A172 (cell line): ENCODE measurements at places on chromosomes 1 and 21.

GRCh38 chr1:26283279-26283853 lies 3.5 kb downstream of the SH3BGRL3 start:
- DNase-seq = no peak

DNA sequence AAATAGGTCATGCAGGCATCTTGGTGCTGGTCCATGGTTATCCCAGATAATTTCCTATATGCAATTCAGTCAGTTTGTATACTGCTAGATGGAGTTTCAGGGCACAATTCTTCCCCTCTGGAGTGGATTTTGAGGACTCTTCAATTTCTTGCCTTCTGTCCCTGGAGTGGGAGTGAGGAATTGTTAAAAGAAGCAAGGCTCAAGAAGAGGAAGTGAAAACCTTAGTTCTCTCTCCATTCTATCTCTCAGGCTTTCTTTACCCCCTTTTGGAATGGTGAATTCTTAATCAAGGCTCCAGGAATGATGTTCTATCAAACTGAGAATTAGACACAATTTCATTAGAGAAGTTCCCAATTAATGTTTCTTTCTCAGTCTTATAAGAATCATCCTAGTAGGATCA lies 67.1 kb downstream of the RWDD3 start:
- DNase-seq = no peak

DNA sequence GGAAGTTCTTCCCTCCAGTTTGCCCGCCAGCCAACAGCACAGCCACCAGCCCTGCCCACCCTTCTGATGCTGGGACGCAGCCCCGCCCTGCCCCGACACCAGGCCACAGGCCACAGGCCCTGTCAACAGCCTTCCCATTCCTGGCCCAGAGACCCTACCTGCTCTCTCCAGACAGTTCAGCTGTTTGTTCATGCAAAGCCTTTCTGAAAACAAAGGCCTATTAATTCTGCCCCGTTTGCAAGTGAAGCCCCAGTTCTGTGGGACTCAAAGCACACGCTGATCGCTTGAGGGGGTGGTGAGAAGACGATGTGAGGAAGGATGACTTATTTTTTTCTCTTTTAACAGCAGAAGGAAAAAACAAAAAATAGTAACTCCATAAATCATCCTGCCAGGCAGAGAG lies 55.4 kb upstream of the KIF26B start:
- no peak for DNase-seq

DNA sequence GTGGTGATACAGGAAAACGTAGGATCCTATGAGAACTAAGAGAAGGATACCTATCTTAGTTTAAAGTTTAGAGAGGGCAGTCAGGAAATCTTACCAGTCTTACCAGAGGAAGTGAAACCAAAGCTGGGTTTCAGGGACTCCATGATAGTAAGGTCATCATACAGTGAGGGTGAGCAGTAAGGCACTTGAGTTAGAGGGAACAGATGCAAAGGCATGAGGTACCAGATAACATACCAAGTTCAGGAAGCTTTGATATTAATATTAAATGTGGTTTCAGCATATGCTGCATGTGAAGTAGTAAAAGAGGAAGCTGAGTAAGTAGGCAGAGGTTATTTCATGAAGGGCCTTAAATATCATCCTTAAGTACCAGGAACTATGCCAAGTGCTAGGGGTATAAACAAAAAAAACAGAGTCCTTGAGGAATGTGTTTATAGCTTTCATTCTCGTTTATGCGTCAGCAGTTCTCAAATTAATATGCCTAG lies 16.9 kb downstream of the ATG4C start:
- DNase-seq = no peak

DNA sequence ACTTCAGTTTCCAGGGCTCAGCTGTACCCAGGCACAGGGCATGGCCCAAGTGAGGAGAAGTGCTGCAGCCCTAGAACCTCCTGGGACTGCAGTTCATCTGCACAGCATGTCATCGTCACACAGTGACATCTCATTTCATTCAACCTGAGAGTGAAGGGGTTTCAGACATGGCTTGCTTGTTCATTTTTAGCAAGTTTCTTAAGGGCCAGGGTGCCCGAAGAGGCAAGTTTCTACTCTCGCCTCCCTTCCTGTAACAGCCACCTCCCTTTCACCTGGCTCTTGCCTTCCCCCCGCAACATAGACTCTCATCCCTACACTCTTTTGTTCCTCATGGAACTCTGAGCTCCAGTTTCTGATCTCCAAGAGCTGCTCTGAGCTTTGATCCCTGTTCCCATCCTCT lies 108.1 kb downstream of the C1orf21 start:
- no peak for DNase-seq

- DNase-seq = peak; percentile 65
Measured at GRCh38 chr1:241336335-241336734, 20.7 kb downstream of the RGS7 start.

DNA sequence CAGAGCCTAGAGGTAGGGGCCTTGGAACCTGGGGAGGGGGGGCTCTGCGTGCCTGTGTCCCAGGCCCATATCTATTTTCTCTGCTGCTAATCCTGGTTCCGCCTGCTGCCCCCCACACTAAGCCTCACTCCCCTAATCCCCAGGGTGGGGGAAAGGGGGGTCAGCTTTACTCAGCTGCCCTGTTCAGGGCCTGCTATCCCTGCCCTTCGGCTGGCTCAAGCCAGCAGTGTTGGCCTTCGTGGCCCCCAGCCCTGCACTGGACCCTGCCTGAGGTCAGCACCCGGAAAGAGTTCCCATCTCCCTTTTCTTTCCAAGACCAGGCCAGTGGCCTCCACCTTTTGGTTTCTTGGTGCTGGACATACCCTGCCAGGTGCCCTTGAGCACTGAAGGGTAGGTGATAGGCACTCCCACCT lies 8.4 kb downstream of the ZBTB7B start:
- DNase-seq = no peak

- DNase-seq = peak; percentile 22
Measured at GRCh38 chr1:28208818-28209441, 23.9 kb downstream of the DNAJC8 start.

DNA sequence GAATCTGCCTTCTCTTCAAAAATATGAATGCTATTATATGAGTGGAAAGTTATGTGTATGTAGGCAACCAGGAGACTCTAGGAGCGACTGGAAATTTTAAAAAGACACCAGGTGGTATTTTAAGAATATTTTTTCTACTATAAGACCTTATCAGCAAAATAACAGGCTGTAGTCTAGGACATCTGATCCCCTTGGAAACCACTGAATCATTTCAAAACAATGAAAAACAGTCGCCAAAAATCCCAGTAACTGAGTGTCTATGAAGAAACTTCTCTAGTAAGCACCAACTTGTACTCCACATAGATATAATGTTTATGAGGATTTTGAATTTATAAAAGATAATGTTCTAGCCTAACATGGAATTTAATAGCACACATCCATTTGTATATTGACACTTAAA lies 358.5 kb downstream of the GPATCH2 start:
- DNase-seq = peak; percentile 21

GRCh38 chr21:33650230-33650629 lies 7.9 kb downstream of the ITSN1 start:
- DNase-seq = no peak

DNA sequence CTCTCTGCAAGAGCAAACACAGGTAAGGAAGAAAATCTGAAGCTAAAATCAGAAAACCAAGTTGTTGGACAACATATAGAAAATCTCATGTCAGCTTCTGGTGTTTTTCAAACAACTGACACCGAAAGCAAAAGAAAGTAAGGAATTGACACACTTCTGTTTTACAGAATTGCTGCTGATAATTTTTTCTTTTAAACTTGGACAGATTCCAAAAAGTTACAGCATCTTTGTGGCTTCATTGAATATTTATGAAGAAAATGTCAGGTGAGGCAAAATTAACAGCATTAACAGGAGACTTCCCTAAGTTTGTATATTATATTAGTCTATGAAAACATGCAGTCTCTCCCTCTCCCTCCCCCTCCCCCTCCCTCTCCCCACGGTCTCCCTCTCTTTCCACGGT lies 14.9 kb upstream of the CTSS start:
- no peak for DNase-seq

- DNase-seq = no peak
Measured at GRCh38 chr1:222034790-222035189, 292.9 kb upstream of the DUSP10 start.

- DNase-seq = no peak
Measured at GRCh38 chr1:13583966-13584791, 547 bp downstream of the PDPN start.

GRCh38 chr1:110870721-110871388 lies 2.1 kb upstream of the CD53 start:
- DNase-seq = no peak

DNA sequence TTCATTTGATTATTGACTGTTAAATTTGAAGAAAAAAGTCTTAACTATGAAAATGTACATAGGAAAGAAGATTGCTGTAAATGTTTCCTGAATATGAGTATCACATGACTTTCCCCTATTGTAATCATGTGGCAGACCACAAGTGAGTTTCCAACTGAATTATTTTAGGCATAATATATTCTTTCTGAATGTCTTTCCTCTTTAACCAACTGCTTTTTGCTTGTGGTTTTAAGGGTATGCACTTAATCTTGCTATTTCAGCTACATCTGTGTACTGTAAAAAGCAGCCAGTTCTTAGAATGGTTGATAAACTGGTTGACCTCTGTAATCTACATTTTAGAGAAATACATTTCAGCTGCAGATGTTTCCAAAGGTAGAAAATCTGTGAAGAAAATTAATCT lies 400.7 kb downstream of the NEGR1 start:
- DNase-seq = no peak

- no peak for DNase-seq
Measured at GRCh38 chr1:221904319-221904718, 162.4 kb upstream of the DUSP10 start.

GRCh38 chr1:41438711-41439110 lies 45.8 kb downstream of the EDN2 start:
- DNase-seq = no peak

DNA sequence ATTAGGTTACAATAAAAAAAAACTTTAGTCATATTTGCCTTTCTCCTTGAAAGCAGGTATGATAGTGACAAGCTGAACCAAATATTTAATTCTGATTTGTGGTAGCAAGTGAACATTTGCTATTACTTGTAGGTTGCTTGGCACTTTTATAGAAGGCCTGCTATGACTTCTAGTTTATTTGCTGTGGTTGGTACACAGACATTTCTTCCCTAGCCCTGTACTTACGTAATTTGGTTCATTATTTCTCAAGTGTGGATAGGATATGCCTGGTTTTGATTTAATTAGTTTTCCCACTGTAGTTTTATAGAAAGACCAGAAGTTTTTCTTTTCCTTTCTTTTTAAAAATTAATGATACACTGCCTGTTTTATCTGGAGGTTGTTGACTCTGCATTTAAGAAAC lies 55.9 kb downstream of the PPP2R5A start:
- DNase-seq = no peak

DNA sequence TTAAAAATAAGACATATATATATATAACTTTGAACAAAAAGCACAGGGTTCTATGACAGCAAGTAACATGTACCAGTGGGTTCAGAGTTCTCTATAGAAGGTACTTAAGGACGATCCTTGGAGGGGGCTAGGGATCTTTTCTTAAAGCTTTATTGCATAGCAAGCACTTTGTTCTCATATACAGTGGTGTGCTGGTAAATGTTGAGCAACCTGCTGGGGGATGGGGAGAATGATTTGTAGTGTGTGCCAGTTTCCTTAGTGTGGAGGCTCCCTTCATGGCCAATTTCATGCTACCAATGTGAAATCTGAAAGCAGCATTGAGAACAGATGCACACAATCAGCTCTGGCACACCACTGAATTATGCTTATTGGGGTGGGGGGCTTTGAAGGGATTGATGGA lies 69.5 kb upstream of the NFASC start:
- DNase-seq = no peak

DNA sequence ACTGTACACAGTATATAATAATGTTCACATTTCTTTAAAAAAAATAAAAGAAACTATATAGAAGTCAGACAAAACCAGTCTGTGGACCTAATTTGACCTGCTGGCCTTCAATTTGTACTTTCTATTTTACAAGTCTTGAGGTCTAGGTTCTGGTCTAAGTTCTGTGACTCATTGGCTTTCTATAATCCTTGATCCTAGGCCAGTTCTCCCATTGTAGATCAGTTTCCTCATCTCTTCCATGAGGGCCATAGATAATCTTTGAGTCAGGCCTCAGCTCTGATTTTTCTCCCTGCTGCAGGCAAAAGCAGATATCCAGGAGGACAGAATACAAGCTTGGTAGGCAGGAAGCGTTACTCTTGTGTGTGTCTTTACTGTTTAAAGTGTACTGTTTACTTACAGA lies 603.7 kb upstream of the CAMK1G start:
- DNase-seq = no peak

DNA sequence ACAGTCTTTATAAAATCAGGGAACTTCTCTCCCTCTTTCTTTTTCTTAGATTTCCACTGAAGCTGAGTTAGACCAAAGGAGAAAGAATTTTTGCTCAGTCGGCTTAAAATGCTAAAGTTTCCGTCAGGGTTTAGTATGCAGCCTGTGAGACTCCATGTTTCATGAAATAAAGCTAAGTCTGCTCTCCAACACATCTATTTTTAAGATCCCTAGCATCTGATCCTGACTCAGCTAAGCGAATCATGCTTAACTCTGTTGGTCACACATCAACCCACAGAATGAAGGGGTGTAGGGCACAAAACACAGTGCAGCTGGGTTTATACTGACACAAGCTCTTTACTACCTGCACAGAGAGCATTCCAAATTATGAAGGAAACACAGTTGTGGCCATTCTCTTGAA lies 102.4 kb upstream of the ZNF281 start:
- DNase-seq = peak; percentile 78

GRCh38 chr1:51648180-51649109 lies 31.6 kb downstream of the OSBPL9 start:
- peak; percentile 63 for DNase-seq

DNA sequence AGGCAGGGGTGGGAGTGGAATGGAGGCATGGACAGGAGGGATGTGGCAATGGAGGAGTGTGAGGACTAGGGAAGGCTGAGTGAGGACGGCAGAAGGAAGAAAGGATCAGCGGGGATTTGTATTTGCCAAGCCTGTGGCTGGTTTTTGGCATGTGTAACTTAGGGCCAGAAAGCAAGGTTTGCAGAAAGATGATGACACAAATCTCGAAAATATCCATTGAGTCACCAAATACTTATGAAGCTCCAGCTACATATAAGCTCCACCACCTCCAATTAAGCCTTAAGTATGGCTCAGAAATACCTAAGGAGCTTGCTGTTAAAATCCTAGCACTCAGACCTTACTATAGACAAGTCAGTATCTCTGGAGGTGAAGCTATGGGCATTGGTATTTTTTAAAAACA lies 90.1 kb downstream of the OMA1 start:
- DNase-seq = no peak

GRCh38 chr1:151373196-151373595 lies 691 bp upstream of the SELENBP1 start:
- DNase-seq = no peak

- peak; percentile 14 for DNase-seq
Measured at GRCh38 chr1:14681182-14681581, 82.7 kb downstream of the KAZN start.

- no peak for DNase-seq
Measured at GRCh38 chr1:217049721-217050120, 326.5 kb upstream of the ESRRG start.

- no peak for DNase-seq
Measured at GRCh38 chr1:198749279-198749678, 110.4 kb downstream of the PTPRC start.
